ENCODE measurements at places on chromosomes 2 and 18.

DNA sequence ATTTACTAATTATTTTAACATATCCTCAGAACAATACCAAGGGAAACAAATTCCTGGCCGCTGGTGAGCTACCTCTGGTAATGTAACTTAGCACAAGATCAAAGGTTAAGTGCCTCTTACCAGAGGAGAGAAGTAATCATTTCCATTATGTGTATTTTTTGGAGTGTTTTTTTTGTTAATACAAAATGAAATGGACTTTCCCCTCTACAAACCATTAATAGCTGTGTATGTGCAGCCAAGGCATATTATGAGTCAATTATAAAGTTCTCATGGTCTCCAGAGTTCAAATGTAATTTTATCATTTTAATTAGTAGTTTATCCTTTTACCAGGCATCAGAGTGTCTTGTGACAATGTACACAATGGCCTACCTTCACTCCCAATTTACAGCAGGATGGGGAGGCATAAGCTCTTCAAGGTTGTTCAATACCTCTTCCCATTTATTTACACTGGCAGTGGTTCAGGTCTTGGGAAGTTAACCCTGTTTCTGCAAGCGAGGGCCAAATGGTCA lies 242.2 kb downstream of the TGIF1 start:
- no peak for DNase-seq

DNA sequence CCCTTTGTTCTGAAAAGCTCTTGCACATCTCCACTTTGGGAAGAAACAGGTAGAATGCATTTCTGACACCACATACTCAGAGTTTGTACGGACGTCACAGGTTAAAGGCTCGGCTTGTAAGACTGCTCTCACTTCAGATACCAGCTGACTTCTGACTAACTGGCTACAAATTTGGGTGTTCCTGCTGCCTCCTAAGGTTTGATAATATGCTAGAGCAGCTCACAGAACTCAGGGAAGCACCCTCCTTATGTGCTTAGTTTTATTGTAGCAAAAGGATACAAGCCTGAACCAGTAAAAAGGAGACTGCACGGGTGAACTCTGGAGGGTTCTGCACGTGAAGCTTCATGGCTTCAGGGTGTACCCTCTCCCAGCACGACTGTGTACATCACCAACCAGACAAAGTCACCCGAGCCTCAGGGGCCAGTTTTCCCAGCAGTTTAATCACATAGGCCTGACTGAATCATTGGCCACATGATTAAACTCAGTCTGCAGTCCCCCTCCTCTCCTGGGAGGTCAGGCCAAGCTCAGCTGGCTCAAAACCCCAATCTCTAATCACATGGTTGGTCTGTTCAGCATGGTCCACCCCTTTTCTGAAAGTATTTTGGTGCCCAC lies 749.5 kb upstream of the RAB6C start:
- no peak for DNase-seq

DNA sequence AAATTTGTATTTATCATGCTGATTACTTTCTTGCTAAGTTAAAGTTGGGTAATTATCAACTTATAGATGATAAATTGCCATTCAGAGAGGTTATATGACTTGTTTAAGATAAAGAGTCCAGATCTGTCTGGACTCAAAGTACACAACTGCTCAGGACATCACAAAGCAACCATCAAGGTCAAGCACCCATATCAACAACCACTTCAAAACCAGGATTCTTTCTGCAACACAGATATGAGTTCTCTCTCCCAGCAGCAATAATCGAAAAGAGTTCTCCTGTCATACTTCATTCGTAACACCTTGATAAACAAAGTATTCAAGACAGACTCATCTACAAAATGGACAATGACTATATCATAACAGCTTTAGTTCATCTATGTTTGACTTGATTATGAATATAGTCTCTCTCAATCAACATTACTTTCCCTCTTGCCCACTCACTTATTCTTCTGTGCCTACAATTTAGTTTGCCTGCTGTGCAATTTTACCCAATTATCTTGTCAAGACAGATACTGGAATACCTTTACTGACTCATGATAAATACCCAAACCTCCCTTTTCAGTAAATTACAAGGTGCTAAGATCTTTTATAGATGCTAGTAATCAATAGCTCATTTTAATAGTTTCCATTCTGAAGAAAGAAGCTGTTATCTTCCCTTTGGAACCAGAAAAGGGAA lies 281.8 kb downstream of the NBAS start:
- no peak for DNase-seq

DNA sequence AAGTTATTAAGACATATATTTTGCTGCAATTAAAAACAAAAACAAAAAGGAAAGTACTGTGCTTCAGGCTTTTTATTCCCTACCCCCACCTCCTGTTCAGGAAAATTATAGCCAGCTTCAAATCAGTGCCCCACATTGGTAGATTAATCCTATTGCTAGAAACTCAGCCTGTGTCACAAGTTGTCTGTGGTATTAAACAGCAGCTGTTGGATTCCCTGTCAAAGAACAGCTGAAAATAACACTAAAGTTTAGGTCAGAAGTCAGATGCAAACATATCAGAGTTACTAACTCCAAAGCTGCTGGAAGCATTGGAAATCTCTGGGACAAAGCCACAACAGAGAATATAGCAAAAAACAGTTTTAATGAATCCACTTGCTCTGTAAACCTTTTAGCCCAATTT lies 818 bp upstream of the CCDC141 start:
- DNase-seq: no peak

- DNase-seq: no peak
Measured at GRCh38 chr2:128172191-128172590, 81.2 kb downstream of the UGGT1 start.

- DNase-seq: no peak
Measured at GRCh38 chr18:63164396-63164795, 155.2 kb downstream of the BCL2 start.

DNA sequence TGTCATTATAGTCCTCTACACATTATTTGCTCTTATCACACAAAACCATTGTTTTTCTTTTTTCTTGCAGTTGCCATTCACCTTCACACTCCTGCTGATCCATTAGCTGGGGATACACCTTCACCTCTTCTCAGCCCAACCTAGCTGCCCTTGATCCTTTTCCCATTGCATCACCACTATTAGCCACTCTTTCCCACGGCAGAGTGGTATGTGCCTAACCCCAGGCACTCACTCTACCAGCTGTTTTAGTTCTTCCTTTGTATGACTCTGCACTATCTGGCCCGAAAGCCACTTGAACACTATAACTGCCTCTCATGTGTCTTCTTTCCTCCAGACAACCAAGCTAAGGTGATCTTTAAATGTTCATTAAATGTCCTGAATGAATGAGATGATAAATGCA lies 145.4 kb upstream of the PIK3C3 start:
- no peak for DNase-seq

- DNase-seq: no peak
Measured at GRCh38 chr2:134233728-134234136, 20.1 kb upstream of the MGAT5 start.

DNA sequence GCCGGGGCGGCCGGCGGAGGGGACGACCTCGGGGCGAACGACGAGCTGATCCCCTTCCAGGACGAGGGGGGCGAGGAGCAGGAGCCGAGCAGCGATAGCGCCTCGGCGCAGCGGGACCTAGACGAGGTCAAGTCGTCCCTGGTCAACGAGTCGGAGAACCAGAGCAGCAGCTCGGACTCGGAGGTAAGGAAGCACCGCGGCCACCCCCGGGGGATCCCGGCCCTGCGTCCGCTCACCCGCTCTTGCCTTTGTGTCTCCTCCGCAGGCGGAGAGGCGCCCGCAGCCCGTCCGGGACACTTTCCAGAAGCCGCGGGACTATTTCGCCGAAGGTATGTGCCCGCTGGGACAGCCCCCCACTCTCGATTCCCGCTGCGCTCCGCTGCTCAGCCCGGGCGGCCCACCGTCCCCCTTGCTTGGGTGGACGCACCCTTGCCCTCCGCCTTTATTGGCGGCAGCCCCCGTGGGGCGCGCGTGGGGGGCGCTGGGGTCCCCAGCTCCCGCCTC lies 611 bp downstream of the TCF7L1 start:
- DNase-seq: peak; percentile 20

DNA sequence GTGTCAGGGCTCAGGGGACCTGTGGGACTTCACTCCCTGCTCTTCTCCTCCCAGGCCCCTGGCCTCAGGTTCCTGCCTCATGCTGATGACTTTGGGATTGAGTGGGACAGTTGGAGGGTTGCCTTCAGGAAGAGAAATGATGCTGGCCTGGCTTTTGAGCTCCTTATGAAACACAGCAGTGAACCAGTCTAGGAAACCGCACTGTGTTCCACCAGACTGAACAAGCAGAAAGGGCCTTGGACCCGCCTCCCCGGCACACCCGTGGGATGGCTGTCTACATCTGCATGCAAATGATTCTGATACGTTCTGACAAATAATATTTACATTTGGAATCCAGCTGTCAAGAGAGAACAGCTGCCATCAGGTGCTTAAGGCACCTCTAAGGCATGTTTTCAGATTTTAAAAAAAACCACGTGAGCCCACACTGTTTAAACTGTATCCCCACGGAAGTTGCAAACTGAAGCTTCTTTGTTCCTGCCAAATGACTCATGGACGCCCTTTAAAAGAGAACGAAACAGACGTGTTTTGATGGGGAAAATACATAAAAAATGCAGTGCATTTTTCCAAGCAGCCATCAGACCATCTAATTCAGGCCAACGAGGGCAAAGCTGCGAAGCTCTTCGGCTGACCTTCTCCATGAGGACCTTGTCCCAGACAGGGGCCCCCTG lies 27.6 kb upstream of the ASAP2 start:
- peak; percentile 39 for DNase-seq

DNA sequence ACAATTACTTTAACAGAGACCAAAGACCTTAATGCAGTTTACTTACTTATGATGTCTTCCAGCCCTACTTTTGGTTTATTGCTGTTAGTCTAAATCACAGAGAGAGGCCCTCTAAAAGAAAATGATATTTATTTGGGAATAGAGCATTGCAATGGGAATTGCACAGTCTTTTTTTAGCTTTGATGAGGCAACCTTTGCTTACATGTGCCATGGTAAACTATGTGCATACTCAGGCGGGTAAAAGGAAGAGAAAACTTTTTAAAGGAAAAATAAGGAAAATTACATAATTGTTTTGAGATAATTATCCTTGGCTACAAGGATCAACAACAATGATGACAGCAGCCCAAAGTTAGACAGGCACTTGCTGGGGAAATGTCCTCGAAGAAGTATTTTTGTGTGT lies 78.6 kb downstream of the EFEMP1 start:
- DNase-seq: no peak

DNA sequence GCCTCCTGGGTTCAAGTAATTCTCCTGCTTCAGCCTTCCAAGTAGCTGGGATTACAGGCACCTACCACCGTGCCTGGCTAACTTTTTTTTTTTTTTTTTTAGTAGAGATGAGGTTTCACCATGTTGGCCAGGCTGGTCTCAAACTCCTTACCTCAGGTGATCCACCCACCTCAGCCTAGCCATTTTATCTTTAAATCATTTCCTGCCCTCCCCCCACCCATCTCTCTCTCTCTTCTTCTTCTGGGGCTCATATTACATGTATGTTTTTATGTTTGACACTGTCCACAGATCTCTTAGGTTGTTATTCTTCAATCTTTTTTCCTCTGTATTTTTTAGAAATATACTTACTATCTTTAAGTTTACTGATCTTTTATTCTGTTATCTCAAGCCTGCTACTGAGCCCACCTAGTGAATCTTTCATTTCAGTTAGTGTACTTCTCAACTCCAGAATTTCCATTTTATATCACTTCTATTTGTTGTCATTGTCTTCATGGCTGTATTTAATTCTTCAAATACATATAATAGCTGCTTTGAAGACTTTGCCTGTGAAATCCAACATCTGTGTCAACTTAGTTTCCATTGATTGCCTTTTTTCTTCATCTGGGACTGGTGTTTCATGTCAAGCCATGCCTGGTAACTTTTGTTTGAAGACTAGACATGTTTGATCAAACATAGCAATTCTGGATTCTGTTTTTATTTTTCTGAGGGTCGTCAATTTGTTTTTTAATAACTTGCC lies 16.2 kb downstream of the PLB1 start:
- no peak for DNase-seq

DNA sequence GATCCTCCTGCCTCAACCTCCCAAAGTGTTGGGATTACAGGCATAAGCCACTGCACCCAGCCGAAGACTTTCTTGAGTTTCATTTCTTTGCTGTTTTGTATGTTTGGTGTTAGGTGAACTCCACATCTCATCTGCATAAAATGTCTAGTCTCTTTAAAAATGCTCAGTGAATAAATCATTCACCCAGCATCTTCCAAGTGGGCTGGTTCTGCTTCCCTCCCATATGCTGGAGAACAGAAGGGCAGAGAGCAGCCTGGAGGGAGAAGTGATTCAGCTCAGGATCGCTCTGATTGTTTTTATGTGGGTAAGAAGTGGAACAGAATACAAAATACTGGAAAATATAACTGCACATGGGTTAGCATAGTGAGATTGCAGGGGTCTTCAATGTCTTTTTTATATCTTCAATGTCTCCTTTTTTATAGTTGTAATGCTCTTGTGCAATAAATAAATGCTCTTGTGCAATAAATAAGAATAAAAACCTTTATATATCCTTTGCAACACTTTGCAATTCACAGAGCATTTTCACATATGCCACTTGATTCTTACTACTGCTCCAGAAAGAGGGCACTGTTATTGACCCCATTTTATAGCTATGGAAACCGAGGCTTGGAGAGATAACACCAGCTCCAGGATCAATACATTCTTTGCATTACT lies 253.0 kb upstream of the NCKAP5 start:
- DNase-seq: no peak

DNA sequence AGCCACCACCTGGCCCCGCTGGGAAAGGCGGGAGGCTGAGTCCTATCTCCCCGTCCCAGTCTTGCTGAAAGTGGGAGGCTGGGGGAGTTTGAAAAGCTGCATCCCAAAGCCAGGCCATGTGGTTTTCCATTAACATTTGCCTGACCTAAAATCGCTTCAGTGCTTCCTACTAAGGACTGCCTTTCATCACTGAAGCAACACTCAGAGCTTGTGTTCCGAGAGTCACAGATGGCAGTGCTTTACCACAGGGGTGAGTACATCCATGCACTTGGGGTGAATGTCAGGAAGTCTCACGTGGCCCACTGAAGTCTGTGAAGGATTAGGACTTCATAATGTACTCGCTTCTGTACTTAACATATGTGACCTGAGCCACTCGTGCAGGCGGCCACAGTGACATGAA lies 43.3 kb downstream of the PXDN start:
- no peak for DNase-seq

GRCh38 chr2:85642725-85643124 lies 25.3 kb downstream of the SFTPB start:
- DNase-seq: no peak
